ENCODE measurements at places on chromosomes 4 and X.

DNA sequence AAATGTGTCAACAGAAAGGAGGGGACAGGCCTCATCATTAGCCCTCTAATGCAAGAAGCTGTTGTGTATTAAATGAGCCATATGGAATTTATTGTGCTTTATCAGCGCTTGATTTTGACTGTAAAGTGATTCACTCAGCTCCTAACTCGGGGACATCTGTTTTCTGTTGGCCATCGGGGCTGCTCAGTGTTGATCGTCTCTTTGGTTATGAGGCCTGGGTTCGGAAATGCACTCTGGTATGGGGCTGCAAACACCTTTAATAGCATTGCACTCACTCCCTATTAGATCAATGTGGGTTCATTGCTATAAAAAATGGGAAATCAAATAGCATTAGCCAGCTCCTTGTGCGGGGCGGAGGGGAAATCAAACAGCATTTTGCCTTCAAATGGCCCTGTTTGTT lies 6.4 kb downstream of the ARX start:
- no peak for DNase-seq

DNA sequence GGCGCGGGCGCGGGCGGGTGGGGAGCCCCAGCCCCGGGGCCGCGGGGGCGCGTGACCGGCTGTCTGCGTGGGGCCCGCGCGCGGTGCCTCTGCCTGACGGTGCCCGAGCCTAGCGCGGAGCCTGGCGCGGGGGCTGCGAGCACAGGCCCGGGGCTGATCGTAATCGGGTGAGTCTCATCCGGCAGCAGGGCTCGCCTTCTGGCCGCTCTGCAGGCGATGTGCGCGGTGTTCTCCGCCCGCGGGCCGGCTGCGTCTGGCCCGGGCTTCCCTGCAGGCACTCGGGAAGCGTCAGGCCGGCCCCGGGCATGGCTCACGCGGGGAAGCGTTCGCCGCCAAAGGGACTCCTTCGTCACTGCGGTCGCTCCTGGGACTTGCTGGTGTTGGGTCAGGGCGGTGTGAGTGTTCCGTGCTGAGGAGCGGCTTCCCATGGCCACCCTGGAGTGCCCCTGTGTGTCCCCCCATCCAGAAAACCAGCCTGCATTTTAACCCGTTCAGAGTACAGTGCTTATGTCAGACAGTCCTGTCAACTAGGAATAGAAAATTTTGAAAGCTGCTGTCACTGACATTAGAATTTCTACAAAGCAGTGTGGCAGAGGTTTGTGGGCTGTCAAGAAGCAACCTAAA lies 40.6 kb downstream of the FAM149A start:
- DNase-seq: no peak

DNA sequence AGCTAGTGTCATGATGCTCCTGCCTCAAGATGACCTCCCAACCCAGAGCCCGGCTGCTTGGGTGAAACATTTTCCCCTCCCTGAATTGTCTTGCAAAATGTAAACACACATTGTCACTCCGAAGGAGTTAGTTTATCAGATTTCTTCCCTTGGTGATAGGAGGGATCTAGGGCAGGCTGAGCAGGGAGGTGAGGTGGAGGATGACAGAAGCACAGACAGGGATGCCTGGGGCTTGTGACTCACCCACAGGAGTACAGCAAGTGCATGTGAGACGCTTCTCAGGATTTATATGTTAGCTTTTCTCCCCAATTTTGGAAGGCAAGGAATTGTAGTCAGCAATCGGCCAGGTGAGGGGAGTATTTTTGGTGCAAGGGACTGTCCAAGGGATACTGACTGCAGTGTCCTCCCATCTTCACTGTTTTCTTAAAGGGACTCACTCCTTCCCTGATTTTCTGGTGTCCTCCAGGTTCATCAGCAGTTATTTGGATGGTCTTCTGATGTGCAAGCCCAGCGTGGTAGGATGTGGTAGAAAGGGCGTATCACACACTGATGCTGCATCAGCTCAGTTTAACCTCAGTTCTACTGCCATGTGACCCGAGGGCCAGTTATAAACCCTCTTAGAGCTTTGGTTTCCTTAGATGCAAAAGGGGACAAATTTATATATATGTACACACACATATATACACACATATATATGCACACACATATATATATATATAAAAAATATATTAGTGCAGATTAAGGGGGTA lies 46.2 kb upstream of the IGFBP7 start:
- no peak for DNase-seq

- no peak for DNase-seq
These were observed 54.8 kb downstream of the CCDC149 start for GRCh38 chr4:24858026-24858425.

- DNase-seq: no peak
These were observed 120.5 kb upstream of the WDR1 start for GRCh38 chr4:10237131-10237530.

DNA sequence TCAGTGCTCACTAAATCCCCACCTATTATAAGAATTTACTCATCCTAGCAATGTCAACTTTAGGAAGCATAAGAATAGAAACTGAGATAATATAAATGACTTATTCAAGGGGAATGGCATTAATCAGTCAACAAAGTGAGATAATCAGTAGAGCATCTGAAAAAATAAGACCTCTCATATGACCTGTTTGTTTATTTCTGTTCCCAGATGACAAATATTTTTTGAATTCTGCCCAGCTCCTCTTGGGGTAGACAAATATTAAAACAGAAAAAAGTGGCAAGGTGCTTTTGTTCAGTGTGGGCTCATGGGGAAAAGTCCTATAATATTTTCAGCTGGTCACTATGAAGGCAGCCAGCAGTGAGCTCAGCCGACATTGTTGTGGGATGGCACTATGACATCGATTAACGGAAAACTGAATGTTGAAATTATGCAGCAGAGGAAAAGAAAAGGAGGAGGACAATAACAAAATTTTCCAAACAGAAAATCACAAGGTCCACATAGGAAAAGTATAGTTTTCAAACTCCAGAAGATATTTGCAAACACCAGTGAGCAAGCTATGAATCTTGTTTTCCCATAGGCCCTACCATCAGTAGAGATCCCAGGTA lies 109.6 kb downstream of the ANXA3 start:
- DNase-seq: no peak

All from GM13976 (cell line).